ENCODE measurements at places on chromosomes 12 and 14. TPM values are rescaled to one million over a fixed set of nuclear protein-coding genes. Genes with fewer than 3 reads are reported as not detected.

- H3K27ac ChIP-seq: no peak overlapping the region
- no peaks in the 10 kb centered on the region for H3K36me3 ChIP-seq
- H3K4me3 ChIP-seq: no peak overlapping the region
- DNase-seq: no peak
- H3K4me1 ChIP-seq: no peaks in the 10 kb centered on the region
Observed at GRCh38 chr12:49587174-49587908, 18.1 kb downstream of the FAM186B start.

GRCh38 chr14:20191396-20191795 lies 700 bp downstream of the OR11G2 start:
- no peaks in the 10 kb centered on the region for H3K4me1 ChIP-seq
- no peaks in the 10 kb centered on the region for H3K27me3 ChIP-seq
- DNase-seq: no peak
- H3K27ac ChIP-seq: no peak overlapping the region
- no peaks in the 10 kb centered on the region for H3K36me3 ChIP-seq

The TMPRSS12 gene
- total RNA-seq: not detected

- no peak overlapping the region for H3K27ac ChIP-seq
- no peaks in the 10 kb centered on the region for H3K4me1 ChIP-seq
- no peaks in the 10 kb centered on the region for H3K36me3 ChIP-seq
- H3K4me3 ChIP-seq: no peak overlapping the region
- DNase-seq: no peak
Observed at GRCh38 chr12:31412292-31412801, 86.4 kb upstream of the SINHCAF start.

- H3K27ac ChIP-seq: no peak overlapping the region
- DNase-seq: no peak
- no peaks in the 10 kb centered on the region for H3K27me3 ChIP-seq
- H3K36me3 ChIP-seq: no peaks in the 10 kb centered on the region
Observed at GRCh38 chr14:36747411-36748184, 85.9 kb downstream of the PAX9 start.

The ENDOU gene
- total RNA-seq: 0.17 TPM

The AQP6 gene
- 0.17 TPM for total RNA-seq

GRCh38 chr12:56679883-56680575 lies 8.1 kb downstream of the PTGES3 start:
- H3K4me3 ChIP-seq: no peak overlapping the region
- peaks cover 1% of the 10 kb centered on the region for H3K36me3 ChIP-seq
- H3K27me3 ChIP-seq: no peaks in the 10 kb centered on the region
- DNase-seq: no peak
- no peaks in the 10 kb centered on the region for H3K4me1 ChIP-seq

GRCh38 chr12:92341065-92341668 lies 195.5 kb upstream of the BTG1 start:
- no peak for DNase-seq
- H3K4me3 ChIP-seq: no peak overlapping the region
- H3K36me3 ChIP-seq: no peaks in the 10 kb centered on the region
- no peaks in the 10 kb centered on the region for H3K27me3 ChIP-seq
- H3K27ac ChIP-seq: no peak overlapping the region

DNA sequence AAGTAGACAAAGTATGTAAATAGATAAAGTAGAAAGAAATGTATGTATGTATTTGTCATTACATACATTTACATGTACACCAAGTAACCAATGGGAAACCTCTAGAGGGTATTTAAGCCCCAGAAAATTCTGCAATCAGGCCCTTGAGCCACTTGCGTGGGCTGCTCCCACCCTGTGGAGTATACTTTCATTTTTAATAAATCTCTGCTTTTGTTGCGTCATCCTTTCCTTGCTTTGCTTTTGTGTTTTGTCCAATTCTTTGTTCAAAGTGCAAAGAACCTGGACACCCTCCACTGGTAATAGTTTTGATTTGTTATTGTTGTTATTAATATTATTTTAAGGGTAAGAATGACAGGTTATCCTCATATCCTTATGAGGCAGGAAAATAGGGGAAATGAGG lies 21.8 kb downstream of the CAPS2 start:
- no peak overlapping the region for H3K27ac ChIP-seq
- no peaks in the 10 kb centered on the region for H3K36me3 ChIP-seq
- no peaks in the 10 kb centered on the region for H3K27me3 ChIP-seq
- DNase-seq: no peak
- no peaks in the 10 kb centered on the region for H3K4me1 ChIP-seq

DNA sequence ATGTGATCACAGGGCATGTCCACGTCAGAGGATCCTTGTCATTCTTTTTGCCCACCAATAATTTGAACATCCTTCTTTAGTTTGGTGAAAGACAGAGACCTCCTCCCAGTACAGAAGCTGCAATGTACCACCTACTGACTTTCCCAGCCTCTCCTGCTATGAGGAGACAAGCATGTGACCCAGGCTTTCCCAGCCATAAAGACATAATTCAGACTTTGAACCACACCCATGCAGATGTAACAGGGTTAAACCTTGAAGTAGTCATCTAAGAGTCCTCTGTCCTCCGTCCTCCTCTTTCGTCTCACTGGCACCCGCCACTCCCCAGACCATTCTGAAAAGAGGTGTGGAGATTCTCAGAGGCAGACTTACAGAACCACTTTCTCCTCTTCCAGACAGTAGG lies 120.8 kb downstream of the KCNK10 start:
- no peak overlapping the region for H3K4me3 ChIP-seq
- H3K36me3 ChIP-seq: no peaks in the 10 kb centered on the region
- H3K27me3 ChIP-seq: no peaks in the 10 kb centered on the region
- no peak overlapping the region for H3K27ac ChIP-seq
- no peak for DNase-seq
- no peaks in the 10 kb centered on the region for H3K4me1 ChIP-seq

The KCNJ8 gene
- total RNA-seq: 7.4 TPM

The OTUB2 gene
- 1.5 TPM for total RNA-seq
